Activated T-helper 2 cell treated with anti-CD3 and anti-CD28 coated beads, Interferon-gamma antibody, Interleukin-2, Interleukin-4, amounts not matched to agents 10 μg/mL and 5 μg/mL and 100 μg/mL, durations not matched to agents 14 hours and 24 hours and 36 hours (primary cell): ENCODE measurements at places on chromosomes 3 and 15.

GRCh38 chr3:151268267-151269235, 9.8 kb downstream of the P2RY14 start:
- peak; percentile 35 for DNase-seq

- no peak for DNase-seq
These were observed 477.1 kb downstream of the EPHB1 start for GRCh38 chr3:135272026-135272669.

DNA sequence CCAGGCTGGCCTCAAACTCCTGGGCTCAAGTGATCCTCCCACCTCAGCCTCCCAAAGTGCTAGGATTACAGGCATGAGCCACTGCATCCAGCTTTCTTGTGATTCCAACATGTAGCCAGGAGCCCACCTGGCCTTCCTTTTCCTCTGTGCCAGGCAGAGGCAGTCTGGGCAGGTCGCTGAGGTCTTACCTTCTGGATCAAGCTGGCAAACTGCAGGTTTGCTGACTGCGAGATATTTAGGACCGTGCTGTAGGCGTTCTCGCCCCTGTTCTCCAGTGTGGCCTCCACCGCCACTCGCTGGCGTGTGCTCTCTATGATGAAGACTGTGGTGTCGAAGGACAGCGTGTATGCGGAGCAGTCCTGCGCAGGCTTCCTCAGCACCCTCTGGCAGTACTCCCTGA, 42.5 kb downstream of the FEM1B start:
- DNase-seq: no peak

DNA sequence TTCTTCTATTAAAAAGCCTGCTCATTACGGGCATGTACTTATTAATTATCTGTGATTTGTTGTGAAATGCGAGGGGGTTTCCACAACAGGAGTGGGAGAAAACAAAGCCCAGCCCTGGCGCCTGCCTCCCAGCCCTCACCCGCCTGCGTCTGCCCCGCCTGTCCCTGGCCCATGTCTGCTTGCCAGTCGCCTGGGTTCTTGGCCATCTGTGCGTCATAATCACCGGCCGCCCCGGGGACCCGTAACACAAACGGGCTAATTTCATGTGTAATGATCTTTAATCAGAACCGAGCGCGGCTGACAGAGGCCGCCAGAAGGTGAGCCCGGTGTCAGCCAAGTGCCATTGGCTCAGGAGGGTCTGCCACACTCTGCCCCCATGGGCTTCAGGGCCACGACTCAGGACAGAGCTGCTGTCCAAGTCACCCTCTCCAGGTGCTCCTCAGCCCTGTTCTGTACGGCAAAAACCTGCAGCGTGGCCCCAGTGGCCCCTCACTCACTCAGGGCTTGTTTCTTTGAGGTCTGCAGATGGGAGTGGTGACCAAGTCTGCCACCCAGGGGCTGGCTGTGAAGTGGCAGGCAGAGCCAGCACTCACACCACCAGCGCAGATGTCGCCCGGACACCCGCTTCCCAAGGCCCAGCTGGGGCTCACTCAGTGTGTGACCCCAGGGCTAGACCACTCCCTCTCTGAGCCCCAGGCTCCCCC, 28.8 kb upstream of the TMEM115 start:
- DNase-seq: no peak

DNA sequence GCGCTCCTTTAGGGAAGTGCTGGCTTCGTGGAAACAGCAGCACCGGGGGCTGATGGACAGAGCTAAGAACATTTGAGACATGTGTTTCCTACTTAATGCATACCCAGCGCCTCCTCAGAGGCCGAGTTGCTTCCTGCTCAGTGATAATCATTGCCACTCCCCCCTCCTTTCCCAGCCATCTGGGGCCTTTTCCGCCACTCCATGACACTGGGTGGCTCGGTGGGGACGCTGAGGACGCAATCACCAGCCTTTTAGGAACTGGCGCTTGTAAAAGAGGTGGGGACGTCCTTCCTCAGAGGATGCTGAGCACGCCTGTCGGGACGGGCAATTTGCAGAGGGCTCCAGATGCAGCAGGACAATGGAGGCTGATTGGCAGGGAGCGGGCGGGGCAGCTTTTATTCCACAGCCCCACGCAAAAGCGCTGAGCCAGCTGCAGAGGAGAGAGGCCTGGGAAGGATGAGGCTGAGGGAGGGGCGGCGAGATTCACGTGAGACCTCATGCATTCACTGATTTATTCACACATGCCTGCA, 22.2 kb upstream of the IQSEC1 start:
- DNase-seq: no peak

DNA sequence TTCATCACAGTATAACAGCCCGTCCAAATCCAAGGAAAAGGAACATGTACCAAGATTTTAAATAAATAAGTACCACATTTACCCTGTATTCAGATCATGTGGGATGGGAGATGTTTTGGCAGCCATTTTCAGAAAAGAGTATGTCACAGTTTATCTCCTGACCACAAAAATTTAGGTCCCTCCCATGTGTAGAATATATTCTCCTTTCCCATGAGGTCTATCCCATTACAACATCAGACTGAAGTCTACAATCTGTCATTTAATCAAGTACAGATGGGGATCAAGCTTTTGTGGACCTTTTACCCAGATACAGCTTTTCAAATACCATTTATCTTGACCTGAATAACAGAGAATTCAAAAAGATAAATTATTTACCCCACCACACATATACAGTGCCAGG, 444.5 kb downstream of the PLOD2 start:
- no peak for DNase-seq

- no peak for DNase-seq
These were observed 100.8 kb downstream of the DHX36 start for GRCh38 chr3:154223519-154223918.

DNA sequence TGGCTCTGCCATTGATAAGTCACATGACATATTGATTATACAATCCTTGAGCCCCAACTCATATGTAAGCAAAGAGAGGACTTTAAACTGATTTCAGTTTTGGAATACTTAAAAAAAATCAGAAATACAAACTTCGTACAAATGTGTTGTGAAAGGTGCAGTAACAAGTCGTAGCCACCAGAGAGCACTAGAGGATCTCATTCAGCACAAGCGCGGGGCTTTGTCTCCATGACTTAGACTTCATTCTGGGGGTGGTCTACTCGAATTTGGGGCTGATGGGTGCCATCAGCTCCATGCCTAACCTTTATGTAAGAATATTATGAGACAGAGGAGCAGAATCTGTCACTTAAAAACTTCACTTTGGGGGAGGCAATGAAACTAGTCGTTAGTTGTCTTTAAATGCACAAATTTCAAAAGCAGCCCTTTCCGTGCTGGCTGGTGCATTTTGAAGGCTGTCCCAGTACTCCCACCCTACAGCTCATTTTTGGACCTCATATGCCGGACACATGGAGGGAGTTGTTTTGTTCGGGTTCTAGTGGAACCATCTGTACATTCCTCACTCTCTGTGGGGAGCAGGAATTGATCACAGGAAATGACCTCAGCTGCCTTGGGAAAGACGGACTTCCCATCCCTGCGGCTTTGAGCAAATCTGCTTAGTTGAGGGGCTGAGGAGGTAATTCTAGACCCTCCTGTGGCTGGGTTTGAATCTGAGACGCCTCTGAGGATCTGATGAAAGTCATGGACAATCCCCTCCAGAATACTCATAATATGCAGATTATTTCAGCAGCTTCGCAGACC, 27.5 kb upstream of the MASP1 start:
- DNase-seq: no peak

- DNase-seq: no peak
These were observed 6.1 kb downstream of the ATG3 start for GRCh38 chr3:112555535-112556170.

DNA sequence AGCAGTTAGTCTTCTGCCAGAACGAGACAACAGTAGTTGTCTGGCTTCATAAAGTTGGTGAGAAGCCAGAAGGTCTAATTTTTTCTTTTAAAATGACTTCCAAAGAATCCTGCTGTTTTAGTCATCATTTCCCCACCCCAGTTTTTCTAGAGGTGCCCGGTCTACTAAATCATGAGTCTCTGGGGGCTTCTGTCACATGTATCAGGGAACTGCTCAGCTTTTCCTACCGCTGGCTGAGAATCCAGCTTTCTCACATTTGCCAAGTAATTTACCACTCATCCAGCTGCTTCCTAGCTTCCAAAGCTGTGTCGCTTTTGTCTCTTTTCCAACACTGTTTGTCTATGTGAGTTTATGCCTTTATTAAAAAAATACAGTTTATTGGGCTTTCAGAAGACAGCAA, 183.3 kb downstream of the NSUN3 start:
- no peak for DNase-seq

DNA sequence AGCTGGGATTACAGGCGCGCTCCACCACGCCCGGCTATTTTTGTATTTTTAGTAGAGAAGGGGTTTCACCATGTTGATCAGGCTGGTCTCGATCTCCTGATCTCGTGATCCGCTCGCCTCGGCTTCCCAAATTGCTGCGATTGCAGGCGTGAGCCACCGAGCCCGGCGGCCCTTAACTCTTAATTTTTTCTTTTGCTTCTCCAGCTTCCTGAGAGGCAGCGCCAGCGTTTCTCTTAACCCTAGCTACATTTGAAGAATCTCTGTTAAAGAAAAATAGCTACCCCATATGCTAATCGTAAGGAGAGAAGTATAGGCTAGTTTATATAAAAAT, 465 bp upstream of the GK5 start:
- DNase-seq: no peak

- DNase-seq: no peak
These were observed 102.3 kb upstream of the SMAD3 start for GRCh38 chr15:66963084-66963483.

DNA sequence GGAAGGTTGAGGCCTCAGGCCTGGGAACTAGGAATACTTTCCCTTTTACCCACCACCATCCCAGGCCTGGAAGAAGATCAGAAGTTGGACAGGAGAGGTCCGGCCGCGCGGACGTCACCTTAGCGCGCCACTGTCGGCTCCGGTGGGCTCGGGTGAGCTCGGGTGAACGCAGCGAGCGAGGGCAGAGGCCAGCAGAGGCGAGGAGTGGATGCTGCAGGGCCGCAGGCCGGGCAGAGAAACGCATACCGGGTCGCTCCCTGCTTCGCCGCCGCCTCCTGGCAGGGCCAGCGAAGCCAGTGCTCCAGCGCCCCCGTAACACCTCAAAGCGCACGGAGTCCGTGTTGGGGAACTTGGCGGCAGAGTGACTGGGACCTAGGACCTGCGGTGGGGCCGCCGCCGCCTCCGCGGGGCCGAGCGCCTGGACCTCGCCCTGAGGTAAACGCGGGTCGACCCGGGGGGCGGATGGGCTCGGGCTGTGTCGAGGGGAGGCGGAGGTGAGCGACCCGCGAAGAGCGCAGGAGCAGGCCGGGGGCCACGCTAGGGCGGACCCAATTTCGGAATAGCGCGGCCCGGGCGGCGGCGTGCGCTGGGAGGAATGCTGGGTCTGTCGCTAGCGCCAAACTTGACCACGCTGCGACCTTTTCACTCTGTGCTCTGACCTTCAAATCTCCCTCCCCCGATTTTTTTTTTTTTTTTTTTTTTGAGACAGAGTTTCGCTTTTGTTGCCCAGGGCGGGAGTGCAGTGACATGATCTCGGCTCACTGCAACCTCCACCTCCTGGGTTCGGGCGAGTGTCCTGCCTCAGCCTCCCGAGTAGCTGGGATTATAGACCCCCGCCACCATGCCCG, 1.6 kb downstream of the CYP11A1 start:
- DNase-seq: no peak

DNA sequence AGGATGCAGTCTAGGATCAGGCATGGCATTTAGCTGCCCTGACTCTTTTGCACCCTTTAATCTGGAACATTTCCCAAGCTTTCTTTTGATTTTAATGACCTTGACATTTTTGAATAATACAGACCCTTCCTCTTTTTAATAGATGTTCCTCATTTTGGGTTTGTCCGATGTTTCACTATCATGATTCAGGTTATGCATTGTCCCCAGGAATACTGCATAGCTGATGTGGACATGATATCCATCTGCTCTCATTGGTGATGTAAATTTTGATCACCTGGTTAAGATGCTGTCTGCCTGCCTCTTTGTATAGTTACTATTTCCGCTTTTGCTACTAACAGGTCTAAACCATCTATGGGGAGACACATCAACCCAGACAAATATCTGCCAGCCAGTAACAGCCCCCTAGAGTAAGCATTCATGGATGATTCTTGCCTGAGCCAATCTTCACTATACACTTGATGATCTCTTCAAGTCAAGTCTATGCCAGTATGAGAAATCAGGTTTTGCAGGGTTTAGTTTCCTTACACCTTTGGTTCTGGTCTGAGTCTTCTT, 50.6 kb upstream of the ULK4 start:
- DNase-seq: no peak

DNA sequence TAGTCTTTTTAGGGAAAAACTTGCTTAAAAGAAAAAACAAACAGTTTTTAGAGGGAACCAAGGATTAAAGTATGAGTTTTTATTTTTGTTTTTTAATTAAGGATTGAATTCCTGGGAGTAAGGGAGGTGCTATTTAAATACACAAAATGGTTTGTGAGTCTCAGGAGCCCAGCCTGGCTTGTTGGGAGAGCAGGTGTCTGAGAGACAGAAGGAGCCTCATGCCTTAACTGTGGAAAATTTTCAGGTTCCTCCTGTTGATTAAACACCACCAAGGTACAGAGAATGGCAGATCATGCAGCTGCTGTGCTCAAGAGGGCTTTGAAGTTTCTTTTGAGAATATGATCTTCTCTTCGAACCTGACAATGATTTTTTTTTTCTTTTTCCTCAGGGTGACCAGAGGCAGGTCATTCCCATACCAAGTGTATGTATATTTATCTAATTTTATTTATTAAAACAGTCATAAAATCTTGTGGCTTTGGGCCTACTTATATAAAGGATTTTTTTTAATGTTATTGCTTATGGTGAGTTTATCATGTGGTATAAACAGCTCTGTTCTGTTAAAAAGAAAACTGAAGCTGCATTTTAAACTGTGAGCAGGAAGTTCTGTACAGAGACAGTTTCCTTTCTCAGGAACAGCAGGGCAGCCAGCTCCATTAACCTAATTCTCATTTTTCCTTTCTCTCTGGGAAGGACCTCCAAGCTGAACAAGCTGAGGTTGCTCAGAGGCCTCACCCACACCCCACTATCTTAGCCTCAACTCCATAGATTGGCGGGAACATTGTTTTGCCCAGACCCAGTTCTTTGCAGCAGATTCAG, 33.7 kb upstream of the VILL start:
- no peak for DNase-seq

DNA sequence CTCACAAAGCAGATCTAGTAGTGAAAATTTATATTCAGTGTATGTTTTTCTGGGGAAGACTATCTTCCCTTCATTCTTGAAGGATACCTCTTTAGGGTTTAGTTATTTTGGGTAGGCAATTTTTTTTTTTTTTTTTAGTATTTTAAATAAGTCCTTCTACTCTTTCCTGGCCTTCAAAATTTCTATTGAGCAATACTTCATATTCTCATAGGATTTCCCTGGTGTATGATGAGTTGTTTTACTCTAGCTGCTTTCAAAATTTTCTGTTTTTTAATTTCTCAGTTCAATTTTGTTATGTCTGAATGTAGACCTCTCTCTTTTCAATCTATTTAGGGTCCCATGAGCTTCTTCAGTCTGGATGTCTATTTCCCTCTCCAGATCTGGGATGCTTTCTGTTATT, 74.3 kb upstream of the PLSCR4 start:
- no peak for DNase-seq

DNA sequence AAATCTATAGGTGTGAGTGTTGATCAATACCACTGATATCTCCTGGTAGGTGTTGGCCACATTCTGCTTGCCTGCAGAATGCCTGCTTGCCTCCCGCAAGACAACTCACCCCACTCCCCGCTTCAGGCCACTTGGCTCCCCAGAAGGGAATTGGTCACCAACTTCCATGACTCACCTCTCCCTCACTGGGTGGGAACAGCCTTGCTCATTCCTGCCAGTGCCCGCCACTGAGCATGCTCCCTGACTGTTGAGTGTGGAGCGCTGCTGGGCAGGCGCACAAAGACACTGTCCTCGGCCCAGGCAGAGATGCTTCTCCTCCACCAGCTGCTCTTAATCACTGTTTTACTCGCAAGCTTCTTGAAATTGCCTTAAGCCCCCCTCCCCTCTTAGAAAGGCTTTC, 57.3 kb upstream of the PPP2R3A start:
- DNase-seq: no peak
